ENCODE measurements at places on chromosomes 4 and X.
A peak's percentile ranks its signal among the peaks of the same experiment; 100 is the strongest.

DNA sequence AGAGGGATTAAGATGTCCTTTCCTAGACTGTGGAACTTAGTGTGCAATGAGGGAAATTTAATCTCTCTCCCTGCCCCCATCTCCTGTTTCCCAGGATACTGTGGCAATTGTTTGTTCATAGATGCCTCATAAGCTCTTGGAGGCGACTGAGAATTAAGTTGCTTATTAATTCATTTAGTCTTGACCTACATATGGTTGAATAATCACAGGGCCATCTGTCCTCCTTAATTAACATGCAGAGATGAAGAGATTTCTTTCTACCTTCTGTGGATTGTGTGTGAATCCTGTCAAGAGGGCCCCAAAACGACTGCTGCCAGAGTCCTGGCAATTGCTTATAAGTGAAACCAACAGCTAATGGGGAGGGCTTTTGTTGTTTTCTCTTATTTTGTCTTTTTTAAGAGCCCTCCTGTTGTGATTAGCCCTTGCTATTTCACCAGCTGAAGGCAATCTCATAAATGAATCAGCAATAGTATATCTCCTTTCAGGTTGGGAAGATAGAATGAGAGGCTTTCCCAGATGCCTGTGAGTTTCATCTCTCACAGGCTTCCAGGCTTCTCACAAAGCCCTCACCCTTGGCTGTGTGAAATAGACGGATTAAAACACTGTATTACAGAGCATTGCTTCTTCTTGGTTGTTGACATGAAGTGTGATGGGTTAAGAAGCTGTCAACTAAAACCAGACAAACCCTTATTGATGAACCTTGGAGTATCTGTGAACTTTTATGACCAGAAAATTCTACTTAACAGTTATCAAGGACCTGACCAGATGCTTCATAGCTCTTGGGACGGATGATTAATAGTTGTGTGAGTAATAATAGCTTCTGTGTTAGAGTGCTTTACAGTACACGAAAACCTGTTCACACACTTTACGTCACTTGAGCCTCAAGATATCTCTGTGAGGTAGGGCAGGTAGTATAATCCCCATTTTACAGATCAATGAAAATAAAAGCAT, 58.5 kb downstream of the PGRMC2 start:
- peak; percentile 87 for DNase-seq

- DNase-seq: peak; percentile 23
Measured at GRCh38 chr4:107432451-107432850, 287.6 kb downstream of the PAPSS1 start.

- DNase-seq: peak; percentile 25
Measured at GRCh38 chr4:60619531-60620305, 580.4 kb upstream of the ADGRL3 start.

DNA sequence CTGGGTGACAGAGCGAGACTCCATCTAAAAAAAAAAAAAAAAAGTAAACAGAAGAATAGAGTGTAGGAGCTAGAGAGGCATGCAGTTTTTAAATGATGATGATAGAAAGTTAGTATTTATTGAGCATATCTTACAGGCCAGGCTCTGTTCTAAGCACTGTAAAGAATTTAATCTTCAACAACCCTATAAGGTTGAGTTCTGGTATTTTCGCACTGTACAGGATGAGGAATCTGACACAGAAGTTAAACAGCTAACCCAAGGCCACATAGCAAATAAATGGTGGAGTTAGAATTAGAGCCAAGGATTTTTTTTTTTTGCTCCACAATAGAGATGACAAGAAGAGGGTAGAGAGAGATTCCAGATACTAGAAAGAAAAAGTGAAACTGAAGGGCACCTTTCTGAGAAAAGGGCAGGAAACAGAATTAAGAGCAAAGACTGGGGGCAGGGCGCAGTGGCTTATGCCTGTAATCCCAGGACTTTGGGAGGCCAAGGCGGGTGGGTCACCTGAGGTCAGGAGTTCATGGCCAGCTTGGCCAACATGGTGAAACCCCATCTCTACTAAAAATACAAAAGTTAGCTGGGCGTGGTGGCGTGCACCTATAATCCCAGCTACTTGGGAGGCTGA, 56.1 kb downstream of the KLHL5 start:
- no peak for DNase-seq

GRCh38 chr4:152778656-152779512, 646 bp downstream of the TIGD4 start:
- peak; percentile 14 for DNase-seq

GRCh38 chr4:2280531-2281300, 18.8 kb upstream of the MXD4 start:
- no peak for DNase-seq

GRCh38 chrX:19721726-19722370, 165.6 kb downstream of the SH3KBP1 start:
- peak; percentile 23 for DNase-seq

GRCh38 chr4:73409978-73410548, 6.0 kb downstream of the ALB start:
- DNase-seq: no peak

GRCh38 chrX:54979432-54979831, 14.6 kb downstream of the PFKFB1 start:
- DNase-seq: no peak
